CD4-positive, alpha-beta T cell (primary cell): ENCODE measurements at places on chromosomes 4 and X. TPM values are rescaled to one million over a fixed set of nuclear protein-coding genes. Genes with fewer than 3 reads are reported as not detected.
A peak's percentile ranks its signal among the peaks of the same experiment; 100 is the strongest.

GRCh38 chr4:78167510-78167909, 110.4 kb downstream of the FRAS1 start:
- DNase-seq, result no peak

The CAPN6 gene
- not detected for total RNA-seq

DNA sequence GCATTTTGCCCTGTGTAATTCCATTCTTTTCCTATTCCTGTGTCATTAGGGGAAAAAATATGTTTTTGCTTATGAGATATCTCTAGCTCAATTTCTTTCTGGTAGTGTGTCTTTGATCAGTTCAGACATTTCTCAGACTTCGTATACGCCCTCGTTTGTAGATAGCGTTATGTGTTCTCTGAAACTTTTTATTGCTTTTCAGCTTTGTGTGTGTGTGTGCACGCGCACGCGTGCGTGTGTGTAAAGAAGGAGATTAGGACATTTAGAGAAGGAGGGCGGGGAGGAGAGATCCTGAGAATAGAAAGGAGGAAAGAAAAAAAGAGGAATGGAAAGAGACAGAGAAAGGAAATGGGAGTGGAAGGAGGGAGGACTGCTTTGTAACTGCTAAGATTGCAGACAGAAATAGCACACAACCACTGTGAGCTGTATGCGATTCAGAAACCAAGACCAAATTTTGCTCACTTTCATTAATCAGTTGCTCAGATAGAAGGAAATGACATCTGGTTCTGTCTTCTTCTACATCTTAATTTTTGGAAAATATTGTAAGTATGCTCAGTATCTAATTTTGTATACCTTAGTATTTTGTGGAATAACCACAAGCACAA, at the start of gene RXFP1:
TSS of gene RXFP1 (plus strand) at position 399 of the 605 bp plus-strand sequence. CDS start at position 494, 95 bp downstream.
- no peak for DNase-seq

GRCh38 chr4:42633605-42634388, 23.1 kb downstream of the ATP8A1 start:
- DNase-seq, result no peak

DNA sequence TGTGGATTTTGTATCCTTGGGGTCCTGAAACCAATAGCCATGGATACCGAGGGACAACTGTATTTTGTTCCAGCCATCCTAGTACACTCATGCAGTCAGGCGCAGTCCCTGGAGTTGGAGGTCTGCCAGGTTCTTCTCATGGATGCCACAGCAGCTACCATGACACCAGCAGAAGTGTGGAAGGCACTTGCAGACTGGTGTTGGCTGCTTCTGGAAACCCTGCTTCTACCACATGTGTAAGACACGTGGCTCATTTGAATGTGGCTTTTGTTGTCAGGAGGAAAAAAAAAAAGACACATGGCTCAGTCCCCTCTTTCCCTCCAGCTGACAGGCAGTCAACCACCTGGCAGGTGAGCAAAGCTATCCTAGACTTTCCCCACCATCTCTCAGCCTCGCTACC, 19.4 kb downstream of the DRD5 start:
- no peak for DNase-seq

DNA sequence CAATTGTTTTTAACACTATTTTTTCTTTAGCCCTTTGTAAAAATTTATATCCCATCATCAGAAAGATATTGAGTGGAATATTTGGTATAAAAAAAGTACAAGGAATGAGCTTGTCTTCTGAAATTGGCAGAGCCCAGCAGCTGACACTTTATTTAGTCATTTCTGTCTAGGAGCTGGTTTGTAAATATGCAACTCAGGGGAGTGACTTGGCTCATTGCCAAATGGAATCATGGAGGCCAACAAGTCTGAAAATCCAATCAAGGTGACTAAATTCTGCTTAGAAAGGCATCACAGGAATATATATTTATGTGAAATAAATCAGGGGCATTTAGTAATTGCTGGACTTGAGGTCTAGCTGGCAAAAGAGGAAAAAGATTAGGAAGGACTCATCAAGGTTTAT, 74.4 kb downstream of the OTC start:
- DNase-seq, result peak; percentile 0

DNA sequence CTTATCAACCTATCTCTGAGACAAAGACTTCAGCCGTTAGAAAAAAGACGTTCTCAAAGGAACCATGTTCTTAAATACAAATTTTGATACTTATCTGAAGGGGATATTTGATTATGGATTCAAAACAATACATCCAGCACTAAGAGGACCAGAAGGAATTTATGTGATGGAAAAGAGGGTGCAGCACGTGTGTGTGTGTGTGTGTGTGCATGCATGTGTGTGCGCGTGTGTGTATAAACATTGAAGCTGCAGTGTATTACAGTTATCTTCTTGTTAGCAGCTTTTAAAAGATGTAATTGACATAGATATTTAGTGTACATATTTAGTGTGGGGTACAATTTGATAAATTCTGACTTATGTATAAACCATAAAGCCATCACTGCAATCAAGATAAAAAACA, 44.9 kb downstream of the ANK2 start:
- DNase-seq, result no peak

The TAF7L gene
- total RNA-seq, result not detected

DNA sequence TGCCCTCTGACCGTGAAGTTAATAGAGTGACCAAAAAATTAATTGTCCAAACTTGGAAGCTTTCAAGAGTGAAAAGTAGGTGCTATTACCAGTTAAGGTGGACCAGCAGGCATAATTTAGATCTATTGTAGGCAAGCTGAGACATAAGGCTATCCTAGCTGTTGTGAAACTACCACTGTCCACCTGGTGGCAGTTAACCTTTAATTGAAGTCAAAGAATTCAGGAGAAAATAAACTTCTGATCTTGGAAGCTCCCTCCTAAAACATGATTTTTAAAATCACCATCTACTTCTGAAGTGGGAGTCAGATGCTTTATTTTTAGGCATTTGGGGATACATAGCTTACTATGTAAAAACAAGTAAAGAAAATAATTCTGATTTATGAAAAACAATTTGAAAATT, 636.3 kb upstream of the HTR2C start:
- DNase-seq, result no peak

GRCh38 chrX:150405576-150405975, 42.5 kb downstream of the MAMLD1 start:
- no peak for DNase-seq

The GYPE gene
- not detected for total RNA-seq

DNA sequence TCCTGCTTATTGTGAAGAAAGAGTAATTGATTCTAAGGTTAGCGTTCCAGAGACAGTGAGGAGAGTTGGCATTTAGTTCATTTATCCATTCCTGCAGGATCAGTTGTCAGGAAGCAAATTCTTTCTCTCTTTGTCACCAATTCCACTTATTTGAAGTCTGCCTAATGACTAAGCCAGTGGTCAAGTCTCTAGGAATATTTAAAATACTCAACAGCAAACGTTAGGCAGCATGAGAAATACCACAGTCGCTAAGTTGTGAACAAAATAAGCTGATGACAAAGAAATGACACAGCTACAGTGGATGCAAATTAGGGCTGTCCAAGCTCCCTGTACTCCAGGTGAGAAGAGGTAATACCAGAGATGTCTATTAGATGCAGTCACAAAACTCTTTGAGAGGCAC, 6.6 kb upstream of the MAGEB17 start:
- no peak for DNase-seq

The PLXNB3 gene
- total RNA-seq, result not detected

- DNase-seq, result no peak
Measured at GRCh38 chr4:8701126-8702019, 108.8 kb downstream of the CPZ start.

The AREG gene
- total RNA-seq, result 63.8 TPM

GRCh38 chrX:20637351-20637750, 370.6 kb upstream of the RPS6KA3 start:
- DNase-seq, result no peak

The HMX1 gene
- not detected for total RNA-seq

The PPEF1 gene
- total RNA-seq, result 0.34 TPM

GRCh38 chrX:75230296-75230695, 43.6 kb upstream of the UPRT start:
- DNase-seq, result no peak

The PASD1 gene
- total RNA-seq, result not detected

DNA sequence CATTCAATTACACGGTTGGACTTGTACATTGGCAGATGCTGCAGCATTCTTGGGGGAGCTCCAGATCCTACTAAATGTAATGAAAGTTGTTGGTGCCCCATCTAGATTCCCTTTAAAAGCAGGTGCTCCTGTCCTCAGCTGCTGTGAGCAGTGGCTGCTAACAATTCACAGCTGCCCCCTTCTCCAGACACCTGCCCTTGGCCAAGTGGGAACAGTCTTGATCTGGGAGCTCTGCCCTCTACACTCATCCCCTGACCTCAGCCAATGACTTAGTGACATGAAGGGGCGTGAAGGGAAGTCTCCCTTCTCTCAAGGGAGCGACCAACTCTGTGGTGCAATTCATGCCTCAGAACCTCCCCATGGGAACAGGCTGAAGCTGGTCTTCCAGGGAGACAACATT, 125.7 kb downstream of the EIF4E start:
- DNase-seq, result no peak

DNA sequence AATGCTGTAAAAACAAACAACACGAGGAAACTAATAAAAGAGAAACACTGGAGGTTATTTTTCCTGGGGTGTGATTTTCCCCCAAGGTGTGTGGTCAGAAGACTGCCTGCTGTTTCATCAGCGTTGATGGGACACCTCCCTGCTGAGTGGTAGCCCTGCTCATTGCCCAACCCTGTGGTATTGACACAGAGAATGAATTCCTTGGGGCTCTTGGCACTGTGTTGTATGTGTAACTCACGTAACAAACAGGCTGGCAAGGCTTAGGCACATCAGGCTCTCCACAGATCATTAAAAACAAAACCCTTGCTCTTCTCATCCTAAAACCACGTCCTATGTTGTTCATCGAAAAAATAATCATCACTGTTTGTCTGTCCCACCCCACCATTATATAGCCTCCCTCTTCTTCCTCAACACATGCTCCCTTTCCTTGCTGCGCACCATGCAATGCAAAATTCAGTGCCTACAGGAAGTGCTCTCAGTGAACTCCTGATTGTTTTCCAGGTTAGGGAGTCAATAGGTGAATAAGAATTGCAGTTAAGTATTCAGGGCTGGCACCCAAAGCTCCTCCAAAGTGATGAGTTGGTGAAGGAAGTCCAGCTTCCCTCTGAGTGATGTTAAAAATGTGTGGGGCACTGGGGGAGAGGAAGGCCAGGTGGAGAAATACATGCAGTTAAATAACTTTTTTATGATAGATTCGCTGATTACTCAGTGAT, 11.4 kb upstream of the PUDP start:
- no peak for DNase-seq

DNA sequence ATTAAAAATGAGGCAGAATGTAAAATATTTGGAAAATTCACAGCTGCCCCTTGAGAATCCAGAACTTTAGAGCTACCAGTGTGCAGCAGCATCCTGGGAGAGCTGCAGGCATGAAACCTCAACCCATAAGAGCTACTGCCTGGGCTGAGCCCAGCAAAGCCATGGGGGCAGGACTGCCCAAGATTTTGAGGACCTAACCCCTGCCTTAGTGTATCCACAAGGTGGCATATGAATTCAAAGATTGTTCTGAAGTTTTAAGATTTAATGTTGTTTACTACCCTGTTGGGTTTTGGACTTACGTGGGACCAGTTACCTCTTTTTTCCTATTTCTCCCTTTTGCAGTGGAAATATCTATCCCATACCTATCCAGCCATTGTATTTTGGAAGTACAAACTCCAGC, 26.4 kb downstream of the CASP6 start:
- DNase-seq, result no peak

- no peak for DNase-seq
Measured at GRCh38 chrX:750263-750662, 119.7 kb downstream of the SHOX start.

GRCh38 chr4:111174331-111174730, 551.5 kb upstream of the PITX2 start:
- no peak for DNase-seq

DNA sequence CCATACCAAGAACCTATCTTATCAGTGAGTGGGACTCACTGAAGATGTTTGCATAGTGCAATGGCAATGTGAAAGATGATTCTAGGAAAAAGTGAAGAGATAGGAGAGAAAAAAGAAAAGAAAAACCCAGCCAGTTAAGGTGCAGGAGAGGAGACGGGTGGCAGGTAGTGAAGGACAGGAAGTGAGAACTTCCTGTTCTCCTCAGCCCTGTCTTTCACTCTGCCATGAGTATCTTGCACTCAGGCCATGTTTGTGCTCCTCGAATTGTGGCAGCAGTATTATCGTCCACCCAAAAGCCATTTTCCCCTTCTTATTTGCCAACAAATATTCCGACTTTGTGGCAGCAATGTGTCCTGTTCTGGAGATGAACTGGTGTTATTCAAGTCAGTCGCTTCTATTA, 8.6 kb upstream of the ENPEP start:
- no peak for DNase-seq

DNA sequence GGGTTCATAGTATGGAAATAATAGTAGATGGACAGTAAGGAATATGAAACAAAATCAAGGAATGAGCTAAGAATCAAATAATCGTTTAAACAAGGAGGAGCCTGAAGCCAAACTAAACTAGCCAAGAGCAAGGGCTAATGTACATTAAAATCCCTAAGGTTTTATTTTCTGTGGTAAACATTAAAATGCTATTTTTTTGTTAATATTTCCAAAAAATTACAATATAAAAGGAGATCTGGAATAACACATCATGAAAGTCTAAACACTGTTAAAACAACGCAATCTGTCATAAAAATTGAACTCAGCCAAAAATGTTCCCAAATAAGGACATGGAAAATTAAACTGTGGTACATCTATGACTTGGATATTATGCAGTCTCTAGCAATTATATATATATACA, 188.2 kb downstream of the RNF150 start:
- DNase-seq, result no peak

The SYTL5 gene
- not detected for total RNA-seq

- no peak for DNase-seq
Measured at GRCh38 chr4:147247579-147247978, 233.3 kb upstream of the EDNRA start.

DNA sequence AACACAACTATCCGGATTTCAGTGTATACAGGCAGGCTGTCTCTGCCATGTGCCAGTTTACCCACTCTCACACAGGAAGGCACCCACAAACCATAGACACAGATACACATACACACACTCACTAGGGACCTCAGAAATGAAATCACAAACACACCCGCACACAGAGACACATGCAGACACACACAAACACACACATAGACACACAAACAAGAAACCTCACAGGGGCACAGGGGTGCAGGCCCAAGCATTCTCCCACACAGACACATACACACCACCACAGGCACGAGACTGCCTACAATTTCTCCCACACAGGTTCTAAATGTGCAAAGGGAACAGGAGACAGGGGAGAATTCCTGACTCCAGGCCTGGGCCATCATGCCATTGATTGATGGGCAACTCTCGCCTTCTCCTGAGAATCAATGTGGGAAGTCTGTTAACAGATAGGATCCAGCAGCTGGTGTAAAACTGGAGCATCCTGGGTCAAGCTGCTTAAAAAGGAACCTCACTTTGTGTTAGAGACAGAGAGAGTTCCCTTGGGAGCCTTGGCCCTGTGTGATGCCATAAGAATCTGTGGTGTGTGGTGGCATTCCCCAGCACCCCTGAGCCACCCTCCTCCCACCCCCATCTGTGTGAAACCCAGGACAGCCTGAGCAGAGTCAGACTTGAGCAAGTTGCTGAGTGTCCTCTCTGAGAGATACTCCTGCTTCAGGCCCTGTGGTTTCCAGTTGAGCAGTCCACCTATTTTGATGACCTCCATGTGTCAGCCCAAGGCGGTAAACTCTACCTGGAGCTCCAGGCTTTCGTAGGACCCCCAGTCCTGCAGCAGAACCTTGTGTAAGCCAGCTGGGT, 33.9 kb downstream of the NBDY start:
- DNase-seq, result no peak

The CDKL2 gene
- total RNA-seq, result 0.92 TPM

The GAGE1 gene
- not detected for total RNA-seq
